Aorta (tissue), 5 donors: ENCODE measurements at places on chromosomes 12 and 14. TPM values are rescaled to one million over a fixed set of nuclear protein-coding genes. Genes with fewer than 3 reads are reported as not detected.
A peak's percentile ranks its signal among the peaks of the same experiment; 100 is the strongest.

The SPIC gene
- total RNA-seq = 0.33 TPM

The CBLN3 gene
- 10.2 TPM for total RNA-seq

DNA sequence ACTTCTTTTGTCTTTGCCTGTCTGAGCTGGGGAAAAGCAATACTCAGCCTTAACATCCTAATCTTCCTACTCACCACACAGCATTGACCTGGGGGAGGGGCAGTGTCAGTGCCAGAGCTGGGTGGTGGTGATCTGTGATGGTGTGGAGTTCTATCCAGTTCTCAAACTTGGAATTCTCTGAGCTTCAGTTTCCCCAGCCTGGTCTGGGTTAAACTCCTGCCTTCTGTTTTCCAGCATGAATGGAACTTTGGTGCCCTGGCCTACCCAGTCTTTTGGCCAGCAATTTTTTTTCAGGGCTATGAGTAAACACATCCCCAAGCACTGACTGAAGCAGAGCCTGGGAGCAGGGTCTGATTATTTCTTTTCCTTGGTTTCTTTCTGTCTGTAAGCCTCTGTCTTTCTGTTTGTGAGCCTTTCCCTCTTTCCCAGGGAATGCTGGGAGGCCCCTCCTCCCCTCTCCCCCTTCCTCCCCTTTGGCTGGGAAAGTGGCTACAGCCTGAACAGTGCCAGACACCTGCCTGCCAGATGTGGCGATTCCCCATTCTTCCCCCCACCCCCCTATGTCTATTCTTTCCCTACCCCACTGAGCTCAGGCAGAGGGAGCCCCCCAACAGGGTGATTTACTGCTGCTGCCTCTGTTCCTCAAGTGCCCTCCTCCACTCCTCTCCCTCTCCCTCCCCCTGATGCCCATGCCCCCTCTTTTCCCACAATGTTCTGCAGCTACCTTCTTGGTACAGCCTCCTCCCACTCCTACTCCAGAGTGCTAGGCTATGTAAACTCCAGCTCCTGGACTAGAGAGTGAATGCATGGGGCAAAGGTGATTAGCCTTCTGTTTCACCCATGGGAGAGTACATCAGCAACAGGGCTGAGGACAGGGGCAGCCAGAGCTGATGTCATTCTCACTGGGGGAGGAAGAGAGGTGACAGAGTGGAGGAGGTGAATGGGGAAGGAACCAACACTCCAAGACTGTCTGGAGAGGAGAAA is 11.1 kb downstream of the GPR84 start:
- H3K27ac ChIP-seq = peak overlapping the region; percentile 54
- DNase-seq = no peak

The AQP6 gene
- total RNA-seq = not detected

GRCh38 chr12:32197421-32197820 is 90.8 kb downstream of the BICD1 start:
- no peak overlapping the region for H3K4me3 ChIP-seq
- H3K36me3 ChIP-seq = no peaks in the 10 kb centered on the region
- H3K27ac ChIP-seq = no peak overlapping the region
- no peaks in the 10 kb centered on the region for H3K4me1 ChIP-seq

The CLEC4C gene
- not detected for total RNA-seq

DNA sequence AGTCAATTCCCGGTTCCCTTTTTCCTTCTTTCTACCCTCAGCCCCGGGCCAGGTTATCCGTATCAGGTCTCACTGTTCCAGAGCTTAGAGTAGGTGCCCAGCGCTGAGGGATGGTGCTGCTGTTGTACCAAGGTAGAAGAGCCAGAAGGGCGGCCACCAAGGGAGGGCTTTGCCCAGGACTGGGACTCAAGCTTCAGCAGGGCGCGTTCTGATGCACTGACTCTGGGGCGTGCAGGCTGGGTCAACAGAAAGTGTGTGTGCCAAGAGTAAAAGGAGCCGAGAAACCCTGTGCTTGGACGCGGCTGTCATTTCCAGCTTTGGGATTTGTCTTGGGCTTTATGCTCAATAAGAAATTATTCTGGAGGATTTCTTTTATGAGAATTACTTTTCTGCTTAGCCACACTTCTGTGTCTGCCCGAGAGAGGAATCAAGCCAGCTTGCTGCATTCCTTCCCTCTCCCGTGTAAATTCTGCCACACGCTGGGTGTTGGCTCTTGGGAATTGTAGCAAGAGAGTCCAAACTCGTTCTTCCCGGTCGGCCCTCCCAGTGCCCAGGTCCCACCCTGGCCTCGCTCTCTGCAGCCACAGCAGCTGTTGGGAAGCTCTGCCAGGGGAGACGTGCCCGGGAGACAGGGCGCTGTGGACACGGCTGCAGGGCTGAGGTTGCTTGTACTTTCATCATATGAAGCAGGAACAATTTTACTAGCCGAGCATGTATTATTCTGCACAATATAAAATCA is 98.0 kb downstream of the FBXL14 start:
- no peaks in the 10 kb centered on the region for H3K27me3 ChIP-seq
- DNase-seq = peak; percentile 74
- no peaks in the 10 kb centered on the region for H3K4me1 ChIP-seq
- peak overlapping the region; percentile 20 for H3K27ac ChIP-seq

The AMIGO2 gene
- total RNA-seq = 23.1 TPM

DNA sequence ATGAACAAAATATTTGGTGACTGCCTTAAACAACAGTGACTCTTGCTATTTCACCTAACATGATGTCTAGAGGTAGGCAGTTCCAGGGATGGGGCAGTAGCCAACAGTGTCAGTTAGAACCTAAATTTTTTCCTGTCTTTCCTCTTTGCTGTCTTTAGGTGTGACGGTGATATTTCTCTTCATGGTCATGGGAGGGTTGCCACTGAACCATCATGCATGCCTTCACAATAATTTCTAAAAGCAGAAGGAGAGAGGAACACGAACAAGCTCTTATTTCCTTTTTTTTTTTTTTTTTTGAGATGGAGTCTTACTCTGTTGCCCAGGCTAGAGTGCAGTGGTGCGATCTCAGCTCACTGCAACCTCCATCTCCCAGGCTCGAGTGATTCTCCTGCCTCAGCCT is 2.4 kb downstream of the CCDC63 start:
- no peaks in the 10 kb centered on the region for H3K27me3 ChIP-seq
- DNase-seq = no peak
- H3K36me3 ChIP-seq = no peaks in the 10 kb centered on the region
- no peak overlapping the region for H3K27ac ChIP-seq

DNA sequence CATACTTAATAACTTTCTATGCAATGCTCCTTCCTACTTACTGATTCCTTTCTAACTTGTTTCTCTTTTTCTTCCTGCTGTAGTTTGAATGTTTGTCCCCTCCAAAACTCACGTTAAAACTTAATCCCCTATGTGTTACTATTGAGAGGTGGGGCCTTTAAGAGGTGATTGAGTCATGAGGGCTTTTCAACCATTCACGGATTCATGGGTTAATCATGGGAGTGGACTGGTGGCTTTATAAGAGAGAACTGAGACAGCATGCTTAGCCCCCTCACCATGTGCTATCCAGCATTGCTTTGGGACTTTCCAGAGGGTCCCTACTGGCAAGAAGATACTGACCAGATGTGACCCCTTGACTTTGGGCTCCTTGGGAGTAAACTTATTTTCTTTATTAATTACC is 66.0 kb upstream of the TRIM9 start:
- no peaks in the 10 kb centered on the region for H3K27me3 ChIP-seq
- no peak overlapping the region for H3K27ac ChIP-seq
- H3K36me3 ChIP-seq = no peaks in the 10 kb centered on the region
- no peak for DNase-seq

The POTEM gene
- not detected for total RNA-seq
